Stimulated activated CD4-positive, alpha-beta T cell treated with anti-CD3 and anti-CD28 coated beads, TNF-alpha, amount 100 ng/mL, for 1 hour (primary cell): ENCODE measurements at places on chromosomes 1 and 21.
A peak's percentile ranks its signal among the peaks of the same experiment; 100 is the strongest.

GRCh38 chr1:61151565-61151964, 69.2 kb downstream of the NFIA start:
- no peak for DNase-seq

DNA sequence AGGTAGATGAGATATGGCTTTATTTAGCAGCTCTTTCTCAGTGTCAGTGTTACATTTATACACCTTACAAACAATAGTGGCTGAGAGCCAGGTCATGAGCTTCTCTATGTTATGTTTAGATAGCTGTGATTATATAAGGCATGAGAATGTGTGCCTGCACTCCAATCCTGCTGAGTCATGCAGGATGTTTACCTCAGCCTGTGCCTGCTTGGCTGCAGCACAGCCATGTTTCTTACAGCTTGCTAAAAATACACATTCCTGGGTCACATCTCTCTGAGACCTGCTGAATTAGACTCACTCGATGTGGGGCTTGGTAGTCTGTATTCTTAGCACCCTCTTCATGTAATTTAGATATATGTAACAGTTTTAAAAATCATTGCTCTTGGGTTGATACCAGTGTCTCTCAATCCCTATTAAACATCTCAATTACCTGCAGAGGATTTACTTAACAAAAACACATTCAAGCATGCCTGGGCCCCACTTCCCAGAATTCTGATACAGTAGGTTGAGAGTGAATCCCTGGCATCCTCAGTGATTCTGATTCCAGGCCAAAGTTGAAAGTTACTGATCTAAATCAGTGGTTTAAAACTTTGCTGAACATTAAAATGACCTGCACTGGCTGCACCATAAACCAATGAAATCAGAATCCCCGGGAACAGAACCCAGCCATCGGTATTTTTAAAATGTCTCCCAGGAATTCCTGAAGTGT, 107.5 kb downstream of the GDAP2 start:
- no peak for DNase-seq

- DNase-seq, result no peak
Measured at GRCh38 chr1:8879464-8879921, 1.0 kb upstream of the ENO1 start.

DNA sequence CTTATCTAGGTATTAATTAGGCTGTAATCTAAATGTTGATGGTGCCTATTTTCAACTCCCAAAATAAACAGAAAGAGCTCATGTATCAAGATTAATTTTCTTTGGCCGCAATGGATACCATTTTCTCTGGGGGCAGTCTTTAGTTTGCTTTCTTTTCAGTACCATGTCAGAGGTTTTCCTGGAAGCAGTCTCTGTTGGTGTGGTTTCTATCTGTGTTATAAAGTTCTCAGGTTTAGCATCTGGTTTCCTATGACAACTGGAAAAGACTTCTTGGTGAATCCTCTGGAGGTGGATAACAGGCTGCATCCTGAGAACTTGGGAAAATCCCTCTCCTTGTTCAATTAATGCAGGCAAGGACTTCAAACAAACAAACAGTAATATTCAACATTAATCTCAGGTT, 38.7 kb upstream of the BATF3 start:
- no peak for DNase-seq

GRCh38 chr1:154386643-154387352, 18.3 kb upstream of the IL6R start:
- peak; percentile 68 for DNase-seq

GRCh38 chr1:113751516-113751915, 7.8 kb downstream of the PHTF1 start:
- no peak for DNase-seq

GRCh38 chr1:227174164-227174563, 144.1 kb downstream of the CDC42BPA start:
- DNase-seq, result no peak

DNA sequence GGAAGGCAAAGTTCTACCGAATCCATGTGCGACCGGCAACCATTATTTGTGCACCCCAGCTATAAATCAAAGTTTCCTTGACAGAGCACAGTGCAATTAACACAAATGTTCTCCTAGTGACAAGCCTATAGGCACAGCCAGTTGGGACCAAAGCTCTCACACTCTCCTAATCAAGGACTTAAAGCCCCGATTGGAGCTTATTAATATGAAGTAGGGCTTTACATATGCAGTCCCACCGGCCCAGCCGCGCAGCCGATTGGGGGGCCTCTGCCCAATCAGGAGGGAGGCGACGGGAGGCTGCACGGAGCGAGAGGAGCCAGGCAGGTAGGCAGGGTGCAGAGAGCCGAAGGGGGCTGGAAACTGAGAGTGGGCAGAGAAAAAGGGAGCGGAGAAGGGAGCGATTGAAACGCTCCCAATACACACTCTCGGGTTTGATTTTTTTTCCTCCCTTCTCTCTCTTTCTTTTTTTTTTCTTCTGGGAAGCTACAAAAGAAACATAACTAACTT, at the start of gene ESRRG:
Gene ESRRG (minus strand): TSS at position 156 of the 507 bp plus-strand sequence. CDS start 130 bp downstream, at position 26.
- no peak for DNase-seq

DNA sequence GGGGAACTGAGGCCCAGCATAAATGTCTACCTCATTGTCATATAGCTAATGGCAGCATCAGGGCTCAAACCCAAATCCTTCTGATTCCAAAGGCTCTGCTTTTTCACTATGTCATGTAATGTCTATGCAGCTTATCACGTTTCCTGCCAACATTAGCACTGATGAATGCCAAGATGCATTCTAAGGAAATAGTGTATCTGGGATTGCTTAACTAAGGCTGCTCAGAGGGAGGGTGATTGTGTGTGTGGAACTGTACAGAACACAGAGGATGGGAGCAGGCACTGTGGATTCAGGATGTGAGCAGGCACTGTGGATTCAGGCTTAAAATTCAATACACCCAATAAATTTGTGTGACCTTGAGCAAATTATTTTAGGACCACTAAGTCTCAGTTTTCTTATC, 456.4 kb upstream of the DEPDC1 start:
- no peak for DNase-seq

DNA sequence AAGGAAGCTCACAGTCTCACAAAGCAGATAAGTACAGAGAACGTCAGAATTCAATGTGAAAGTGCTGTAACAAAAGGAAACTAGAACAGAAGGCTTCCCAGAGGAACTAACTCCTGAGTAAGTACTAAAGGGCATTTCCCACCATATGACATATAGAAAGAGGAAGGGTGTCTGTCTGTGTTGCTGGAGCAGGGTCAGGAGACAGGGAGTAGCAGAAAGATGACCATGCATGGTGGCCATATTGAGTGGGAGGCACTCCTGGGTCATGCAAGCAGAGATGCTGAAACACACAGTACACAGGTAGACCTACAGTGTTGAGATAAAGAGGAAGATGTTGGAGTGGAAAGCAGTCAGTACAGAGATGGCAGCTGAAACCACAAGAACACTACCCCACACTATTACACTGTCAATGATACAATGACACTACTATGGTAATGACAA, 47.3 kb downstream of the SLC25A24 start:
- DNase-seq, result no peak

- DNase-seq, result no peak
Measured at GRCh38 chr1:87474098-87474497, 145.4 kb downstream of the LMO4 start.

DNA sequence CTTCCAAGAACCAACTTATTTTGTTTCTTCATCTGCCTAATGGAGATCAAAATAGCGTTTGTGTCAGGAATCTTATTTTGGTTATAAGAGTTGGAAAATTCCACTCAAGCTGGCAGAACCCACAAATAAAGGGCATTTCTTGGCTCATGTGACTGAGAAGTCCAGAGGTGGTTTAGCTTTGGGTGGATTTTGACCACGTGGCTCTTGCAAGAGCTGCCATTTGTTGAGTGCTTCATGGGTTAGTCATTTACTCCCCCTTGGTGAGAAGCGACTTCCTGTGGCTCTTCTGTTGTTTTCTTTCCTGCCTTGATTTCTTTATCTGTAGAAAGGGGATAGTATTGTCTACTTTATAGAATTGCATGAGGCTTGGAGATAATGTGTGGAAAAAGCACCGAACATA, 9.5 kb upstream of the RNF186 start:
- DNase-seq, result no peak

GRCh38 chr1:30818568-30819243, 61.1 kb upstream of the LAPTM5 start:
- DNase-seq, result no peak

DNA sequence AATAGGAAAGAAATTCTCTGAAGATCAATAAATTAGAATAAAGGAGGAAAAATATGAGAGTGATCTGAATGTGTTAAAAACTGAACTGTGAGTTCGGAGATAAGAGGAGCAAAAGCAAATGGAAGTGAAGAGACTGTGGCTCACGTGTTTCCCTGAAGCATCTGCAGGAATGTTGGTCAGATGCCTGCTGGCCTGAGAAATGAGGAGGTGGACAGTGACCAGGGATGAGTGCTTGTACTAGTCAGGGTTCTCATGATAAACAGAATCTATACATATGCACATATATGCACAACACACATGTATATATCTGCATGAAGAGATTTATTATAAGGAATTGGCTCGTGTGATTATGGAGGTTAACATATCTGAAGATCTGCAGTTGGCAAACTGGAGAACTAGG, 103.4 kb upstream of the TIAM1 start:
- DNase-seq, result no peak

- DNase-seq, result no peak
Measured at GRCh38 chr1:44289530-44289929, 65.5 kb downstream of the ERI3 start.

DNA sequence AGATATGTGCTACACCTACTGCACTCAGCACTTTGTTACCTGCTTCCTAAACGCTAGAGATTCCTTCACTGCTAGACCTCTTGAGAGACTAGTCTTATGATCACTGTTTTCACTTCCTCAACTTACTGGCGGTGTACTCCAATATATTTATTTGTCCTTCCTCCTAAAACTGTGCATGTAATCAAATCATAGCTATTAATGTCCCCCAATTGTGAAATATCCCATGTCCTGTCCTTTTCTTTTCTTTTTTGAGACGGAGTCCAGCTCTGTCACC, 3.4 kb downstream of the SOAT1 start:
- no peak for DNase-seq

GRCh38 chr1:77906624-77907023, 18.2 kb downstream of the NEXN start:
- DNase-seq, result no peak

- DNase-seq, result no peak
Measured at GRCh38 chr1:160647329-160647720, 481 bp upstream of the SLAMF1 start.

DNA sequence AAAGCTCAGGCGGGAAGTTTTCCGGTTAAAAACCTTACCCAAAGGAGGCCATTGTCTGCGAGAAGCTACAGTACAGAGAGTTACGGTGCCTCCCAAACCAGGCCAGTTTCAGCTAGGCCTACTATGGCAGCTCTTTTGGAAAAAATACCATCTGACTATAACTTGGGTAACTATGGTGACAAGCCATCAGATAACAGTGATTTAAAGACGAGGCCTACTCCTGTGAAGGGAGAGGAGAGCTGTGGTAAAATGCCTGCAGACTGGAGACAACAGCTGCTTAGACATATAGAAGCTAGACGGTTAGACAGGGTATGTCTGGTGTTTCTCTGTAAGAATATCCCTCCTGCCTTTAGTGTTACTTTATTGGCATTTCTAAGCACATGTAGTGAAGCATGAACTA, 165.9 kb downstream of the LRRC40 start:
- DNase-seq, result no peak

DNA sequence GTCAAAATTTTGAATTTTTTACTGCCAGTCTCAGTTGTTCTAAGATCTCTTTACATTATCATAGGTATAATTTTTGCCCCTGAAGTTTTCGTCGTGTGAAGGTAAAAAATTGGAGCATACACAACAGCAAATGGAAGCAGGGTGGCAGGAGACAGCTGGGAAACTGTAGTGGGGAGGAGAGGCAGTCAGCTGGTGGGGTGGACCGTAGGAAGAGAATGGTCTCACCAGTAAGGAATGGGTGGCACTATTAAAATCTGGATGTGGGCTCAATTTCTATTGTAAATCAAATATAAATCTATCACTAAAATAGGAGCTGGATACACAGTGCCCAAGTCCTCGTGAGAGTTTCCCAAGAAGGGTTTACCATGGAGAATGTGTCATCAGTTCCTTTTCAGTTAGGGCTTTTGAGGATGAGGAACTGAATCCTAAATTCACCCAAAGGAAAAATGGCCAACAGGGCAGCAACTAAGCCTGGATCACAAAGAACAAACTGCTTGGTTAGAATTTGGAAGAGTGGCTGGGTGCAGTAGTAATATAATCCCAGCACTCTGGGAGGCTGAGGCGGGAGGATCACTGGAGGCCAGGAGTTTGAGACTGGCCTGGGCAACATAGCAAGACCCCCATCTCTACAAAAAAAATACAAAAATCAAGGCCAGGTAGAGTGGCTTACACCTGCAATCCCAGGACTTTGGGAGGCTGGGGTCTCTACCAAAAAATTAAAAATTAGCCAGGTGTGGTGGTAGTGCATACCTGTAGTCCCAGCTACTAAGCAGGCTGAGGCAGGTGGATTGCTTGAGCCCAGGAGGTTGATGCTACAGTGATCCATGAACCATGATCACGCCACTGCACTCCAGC, 10.5 kb upstream of the IRF2BP2 start:
- no peak for DNase-seq

DNA sequence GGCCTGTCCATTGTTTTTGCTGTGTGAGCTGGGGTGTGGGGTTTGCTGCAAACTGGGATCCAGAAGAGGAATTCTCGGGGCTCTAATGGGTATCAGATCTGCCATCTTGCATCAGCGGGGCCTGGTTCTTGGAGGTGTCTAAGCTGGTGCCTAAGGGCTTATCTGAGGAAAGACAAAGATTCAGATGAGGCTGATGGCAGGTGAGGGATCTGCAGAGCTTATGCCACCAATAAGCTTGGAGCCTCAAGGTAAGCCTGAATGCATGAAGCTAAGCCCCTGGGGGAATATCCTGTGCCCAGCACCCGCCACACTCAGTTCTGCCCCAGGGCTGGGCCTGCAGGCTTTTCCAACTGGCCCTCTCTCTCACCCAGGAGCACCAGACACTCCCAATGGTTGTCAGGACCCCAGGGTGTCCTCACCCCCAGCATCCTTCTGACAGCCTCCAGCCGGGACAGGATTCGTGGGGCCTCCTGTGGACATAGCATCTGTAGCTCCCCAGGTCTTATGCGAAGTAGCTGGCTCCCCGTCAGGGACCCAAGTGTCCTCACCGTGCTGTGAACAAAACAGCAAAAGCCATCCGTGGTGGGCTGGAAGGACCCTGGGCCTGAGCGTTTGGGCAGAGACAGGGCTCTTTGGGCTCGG, 9.5 kb upstream of the GSTM3 start:
- DNase-seq, result no peak

GRCh38 chr1:228841632-228842031, 106.4 kb downstream of the RHOU start:
- no peak for DNase-seq

GRCh38 chr1:101040666-101041065, 15.1 kb upstream of the DPH5 start:
- no peak for DNase-seq

DNA sequence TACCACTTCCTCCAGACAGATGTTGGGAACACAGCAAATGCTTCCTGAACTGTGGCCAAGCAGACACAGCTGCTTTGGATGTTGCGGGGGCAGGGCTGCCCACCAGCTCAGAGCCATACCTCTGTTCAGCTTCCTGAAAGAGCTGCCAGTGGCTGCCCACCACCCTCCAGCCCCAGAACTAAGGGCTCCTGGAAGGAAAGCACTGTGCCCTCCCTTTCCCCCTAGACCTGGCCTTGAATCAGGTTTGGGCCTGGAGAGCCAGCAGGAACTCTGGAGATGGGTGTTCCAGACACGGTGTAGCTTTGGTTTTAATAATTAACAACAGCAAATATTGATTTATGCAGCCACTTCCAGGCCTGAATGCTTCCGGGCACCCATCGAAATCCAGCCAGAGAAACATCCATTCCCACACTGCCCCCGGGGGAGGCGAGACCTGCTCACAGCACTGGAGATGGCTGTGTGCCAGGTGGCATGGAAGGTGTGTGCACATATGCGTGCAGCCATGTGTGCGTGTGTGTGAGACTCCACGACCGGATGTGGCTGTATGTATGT, 45.7 kb downstream of the RAP1GAP start:
- no peak for DNase-seq
